ENCODE measurements at places on chromosomes 12 and 14.

GRCh38 chr12:41681898-41682297, 462.8 kb downstream of the GXYLT1 start:
- no peak for DNase-seq

DNA sequence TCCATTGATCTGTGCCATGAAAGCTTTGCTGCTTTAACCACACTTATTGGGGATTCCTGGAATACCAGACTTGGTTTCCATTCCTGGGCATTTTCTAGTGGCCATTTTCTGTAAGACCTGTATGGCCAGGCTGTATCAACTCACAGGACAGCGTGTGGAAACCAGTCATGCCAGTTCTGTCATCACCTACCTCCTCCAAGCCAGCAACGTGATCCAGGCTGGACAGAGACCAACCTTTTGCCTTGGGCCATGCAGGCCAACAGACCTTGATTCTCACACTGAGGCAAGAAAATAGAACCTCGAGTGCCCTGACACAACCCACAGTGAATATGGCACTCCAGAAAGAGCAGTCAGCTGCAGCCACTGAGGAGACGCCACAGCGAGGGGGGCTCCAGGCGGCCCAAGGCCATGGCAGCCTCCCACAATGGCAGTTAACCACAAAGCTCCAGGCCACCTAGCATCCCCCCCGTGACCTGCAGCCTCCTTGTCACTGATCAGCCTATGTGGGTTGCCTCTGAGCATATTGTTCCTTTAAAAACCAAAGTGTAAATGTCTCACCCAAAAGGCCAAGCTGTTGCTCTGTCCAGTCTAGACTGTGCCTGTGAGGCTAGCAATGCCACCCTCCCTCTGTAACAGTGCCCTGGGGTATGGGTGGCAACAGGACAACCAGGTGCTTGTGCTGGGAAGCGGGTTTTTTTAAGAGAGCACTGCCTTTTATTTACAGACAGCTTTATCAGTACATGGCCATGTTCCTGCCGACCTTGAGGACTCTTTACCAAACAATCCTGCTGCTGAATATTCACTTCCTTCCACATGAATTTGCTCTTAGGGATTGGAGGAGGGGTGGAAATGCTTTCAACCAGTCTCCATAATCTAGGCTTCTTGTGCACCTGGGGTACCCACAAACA, 168.7 kb upstream of the HIF1A start:
- DNase-seq: no peak

GRCh38 chr14:93546642-93547041, 115.9 kb downstream of the UNC79 start:
- no peak for DNase-seq

DNA sequence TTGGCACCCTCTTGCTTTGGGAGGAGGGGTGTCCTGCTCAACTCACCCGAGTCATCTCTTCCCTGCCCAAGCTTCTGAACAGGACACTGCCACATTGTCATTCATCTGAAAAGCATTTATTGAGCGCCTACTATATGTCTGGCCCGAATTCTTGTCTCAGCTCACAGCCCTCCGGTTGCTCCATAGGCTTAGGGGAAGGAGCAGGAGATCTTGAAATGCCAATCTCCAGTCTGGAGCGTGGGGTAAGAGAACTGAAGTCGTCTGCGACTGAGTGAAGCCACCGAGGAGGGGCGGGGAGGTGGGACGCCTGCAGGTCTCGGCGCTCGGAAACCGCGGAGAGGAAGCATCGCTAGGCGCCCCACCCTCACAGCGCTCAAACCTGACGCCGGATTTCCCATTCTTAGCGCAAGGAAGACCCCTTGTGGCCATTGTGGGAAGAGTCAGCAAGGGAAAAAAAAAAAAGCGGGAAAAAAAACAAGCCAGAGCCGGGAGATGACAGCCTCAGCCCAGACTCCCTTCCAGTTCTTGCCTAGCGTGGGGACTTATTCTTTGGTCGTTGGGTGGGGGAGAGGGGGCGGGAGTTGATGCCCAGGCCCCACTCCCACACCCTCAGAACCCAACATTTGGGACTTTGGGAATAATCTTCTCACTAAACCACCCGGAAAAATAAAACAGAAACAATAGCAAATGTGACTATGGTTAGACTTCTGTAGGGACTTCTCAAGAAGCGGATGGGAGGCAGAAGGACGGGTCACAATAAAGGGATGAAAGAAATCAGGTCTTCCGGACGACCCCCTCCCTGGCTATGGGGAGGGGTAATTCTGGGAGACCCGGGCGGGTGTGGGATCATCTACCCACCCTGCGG, 28.2 kb upstream of the SMUG1 start:
- no peak for DNase-seq

GRCh38 chr12:95169368-95169767, 47.9 kb downstream of the FGD6 start:
- peak; percentile 30 for DNase-seq

- DNase-seq: no peak
Observed at GRCh38 chr14:71467361-71467811, 464.8 kb upstream of the RGS6 start.

DNA sequence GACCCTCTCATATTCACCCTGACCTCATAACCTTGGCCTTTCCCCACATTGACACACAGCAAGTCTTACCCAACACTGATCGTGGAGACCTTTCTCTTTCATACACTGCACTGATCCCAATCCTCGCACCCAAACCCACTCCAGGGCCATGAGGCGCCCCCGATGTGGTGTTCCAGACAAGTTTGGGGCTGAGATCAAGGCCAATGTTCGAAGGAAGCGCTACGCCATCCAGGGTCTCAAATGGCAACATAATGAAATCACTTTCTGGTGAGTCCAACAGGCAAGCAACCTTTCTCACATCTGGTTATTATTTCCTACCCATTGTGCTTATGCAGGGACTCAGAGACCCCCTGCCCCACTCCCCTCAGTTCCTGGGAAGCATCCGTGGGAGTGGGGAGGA, 5.4 kb downstream of the MMP14 start:
- no peak for DNase-seq

DNA sequence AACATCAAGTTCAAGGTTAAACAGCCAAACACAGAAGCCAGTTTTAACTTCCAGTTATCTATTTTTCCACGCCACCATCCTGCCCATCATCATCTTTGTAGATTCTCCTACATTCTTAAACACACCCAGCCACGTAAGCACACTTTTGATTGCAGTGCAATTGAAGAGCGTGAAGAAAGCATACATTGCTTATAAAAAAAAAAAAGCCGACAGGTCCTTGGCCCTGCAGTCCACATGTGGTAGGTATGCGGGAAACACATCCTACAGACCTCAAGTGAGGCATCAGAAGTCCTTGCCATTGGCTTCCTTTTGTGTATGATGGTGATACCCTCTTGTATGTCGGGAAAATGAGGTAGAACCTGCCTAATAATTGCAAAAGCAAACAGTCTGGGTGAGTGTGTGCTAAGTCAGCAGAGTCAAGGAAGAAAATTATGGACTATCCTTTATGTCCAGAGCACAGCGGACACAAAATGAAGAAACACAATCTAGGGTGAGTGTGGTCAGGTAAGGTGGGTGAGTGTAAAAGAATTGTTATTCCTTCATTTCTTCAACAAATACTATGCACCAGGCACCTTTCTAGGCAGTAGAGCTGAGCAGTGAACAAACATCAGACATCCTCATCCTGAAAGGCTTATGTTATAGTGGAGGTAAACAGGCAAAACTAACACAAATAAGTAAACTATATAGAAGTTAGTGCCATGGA, 51.5 kb downstream of the EID3 start:
- no peak for DNase-seq

DNA sequence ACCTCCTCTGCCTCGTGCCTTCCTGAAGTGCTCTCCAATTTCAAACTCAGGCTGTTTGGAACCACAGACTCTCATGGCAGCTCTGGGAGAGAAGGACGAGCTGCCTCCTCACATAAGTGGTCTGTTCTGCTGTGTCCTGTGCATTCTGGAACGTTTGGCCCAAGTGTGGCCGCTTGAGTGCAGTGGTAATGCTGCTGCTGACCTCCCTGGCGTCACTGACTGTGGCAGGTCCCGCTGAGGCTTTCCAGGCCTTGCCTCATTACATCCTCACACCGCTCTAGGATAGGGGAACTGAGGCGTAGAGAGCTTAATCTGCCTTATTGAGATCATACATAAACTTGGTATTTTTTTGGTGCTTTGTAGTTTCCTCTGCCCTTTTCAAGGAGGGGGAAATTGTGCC, 14.2 kb downstream of the CCDC92 start:
- no peak for DNase-seq

DNA sequence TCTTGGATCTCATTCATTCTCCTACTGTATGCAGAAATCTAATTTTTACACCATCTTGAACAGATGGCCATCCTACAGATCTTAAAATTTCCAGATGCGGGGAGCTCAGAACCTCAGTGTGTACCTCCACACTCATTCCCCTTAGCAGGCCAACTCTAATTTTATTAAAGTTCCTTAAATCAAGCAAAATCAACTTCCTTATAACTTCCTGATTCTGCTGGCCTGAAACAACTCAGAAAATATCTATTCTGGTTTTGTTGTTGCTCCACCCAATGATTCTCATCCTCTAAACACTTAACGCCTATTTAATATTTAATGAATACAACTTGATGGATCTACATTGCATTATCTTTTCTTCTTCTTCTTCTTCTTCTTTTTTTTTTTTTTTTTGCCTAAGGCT, 3.1 kb downstream of the EMP1 start:
- no peak for DNase-seq

DNA sequence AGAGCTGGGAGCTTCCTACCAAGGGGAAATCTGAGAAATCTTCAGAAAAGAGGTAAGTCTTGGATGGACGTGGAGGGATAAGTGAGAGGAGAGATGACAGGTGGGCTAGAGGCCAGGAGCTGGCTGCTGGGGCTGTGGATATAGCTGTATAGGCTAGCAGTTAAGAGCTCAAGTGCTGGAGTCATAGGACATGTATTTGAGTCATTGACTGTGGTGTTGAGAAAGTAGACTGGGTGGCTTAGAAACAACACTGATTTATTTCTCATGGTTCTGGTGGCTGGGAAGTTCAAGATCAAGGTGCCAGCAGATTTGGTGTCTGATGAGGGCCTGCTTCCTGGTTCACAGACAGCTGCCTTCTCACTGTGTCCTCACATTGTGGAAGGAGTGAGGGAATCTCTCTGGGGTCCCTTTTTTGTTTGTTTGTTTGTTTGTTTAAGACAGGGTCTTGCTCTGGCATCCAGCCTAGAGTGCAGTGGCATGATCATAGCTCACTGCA, 151.1 kb upstream of the FUT8 start:
- DNase-seq: no peak

GRCh38 chr12:48688836-48689235, 6.8 kb upstream of the KANSL2 start:
- DNase-seq: no peak

DNA sequence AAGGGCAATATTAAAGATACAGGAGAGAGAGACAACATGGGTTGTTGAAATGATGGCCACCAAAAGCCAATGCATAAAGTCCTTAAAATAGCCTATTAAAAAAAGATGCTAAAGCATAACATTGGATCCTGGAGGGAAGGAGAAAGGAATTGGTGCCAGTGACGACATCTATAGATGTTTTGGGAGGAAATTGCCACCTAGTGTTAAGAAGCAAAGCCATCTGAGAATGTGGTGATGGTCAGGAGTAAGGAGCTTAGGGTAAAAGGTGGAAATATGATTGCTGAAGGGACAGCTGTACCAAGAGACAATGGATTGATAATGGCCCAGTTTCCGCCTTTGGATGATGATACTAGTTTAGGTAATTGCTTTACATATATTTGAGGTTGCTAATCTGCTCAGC, 85.1 kb downstream of the TMEM30B start:
- DNase-seq: no peak

GRCh38 chr12:94721173-94721572, 70.8 kb upstream of the TMCC3 start:
- no peak for DNase-seq

DNA sequence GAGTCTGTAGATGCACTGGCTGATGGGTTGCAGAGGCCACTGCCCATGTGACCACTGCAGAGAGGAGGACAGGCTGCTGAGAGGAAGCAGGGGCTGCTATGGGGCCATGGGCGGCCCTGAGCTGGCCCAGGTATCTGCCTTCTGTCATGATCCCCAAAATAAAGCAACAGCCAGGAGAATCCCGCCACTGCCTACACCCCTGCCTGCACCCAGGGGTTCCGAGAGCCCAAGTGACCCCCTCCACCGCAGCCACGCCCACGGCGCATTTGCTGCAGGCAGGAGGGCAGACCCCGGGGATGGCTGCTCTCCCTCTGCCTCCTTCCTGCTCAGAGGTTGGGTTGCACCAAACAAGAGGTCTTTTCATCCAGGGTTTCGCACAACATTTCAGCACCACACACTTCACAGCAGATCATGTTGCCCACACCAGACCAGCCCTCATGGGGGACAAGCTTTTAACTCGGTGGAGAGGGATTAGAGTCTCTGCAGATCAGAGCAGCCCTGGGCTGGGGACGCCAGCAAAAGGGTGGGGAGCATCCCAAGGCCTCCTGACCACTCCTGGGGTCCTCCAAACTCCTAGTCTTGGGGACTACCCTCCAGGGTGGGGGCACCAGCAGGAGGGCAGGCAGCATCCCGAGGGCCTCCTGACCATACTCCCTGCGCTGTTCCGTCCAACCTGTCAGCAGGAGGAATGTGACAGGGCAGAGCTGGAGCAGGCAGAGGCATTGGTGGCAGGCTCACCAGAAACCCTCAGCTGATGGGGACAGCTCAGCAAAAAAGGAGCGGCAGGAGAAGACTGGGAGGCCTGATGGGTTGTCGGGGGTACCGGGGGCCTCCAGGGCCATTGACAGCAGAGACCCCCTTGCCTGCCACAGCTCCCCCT, 14.1 kb downstream of the CCDC85C start:
- DNase-seq: no peak

DNA sequence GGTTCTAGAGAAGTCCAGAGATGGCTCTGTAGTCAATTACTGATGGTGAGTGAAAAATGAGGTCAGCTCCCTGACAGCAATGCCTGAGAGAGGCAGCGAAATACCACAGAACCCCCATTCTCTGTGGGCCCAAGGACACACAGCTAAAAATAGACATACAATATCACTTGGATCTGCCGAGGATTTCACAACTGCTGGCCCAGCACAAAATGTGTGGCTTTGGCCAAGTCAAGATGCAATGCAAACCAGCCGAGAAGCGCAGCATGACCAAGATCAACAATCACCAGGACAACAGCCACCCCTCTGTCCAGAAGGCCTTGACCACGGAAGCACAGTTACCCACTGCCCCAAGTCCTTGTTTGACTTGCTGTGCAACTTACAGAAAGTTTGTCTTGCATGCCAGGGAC, 52.2 kb downstream of the CKAP4 start:
- no peak for DNase-seq

DNA sequence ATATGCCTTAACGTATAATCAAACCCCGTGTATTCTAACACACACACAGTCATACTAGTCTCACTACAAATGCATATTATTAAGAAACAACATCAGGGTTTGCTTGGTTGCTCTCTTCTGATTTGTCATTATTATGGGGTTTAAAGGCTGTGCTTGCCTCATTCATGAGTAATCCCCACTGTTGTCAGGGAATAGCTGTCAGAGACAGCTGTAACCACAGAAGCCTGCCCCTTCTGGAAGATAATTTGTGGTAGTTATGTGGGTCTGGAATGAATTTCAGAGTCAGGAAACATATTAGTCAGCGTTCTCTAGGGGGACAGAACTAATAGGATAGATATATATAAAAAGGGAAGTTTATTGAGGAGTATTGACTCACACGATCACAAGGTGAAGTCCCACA, 456.9 kb upstream of the TMEM132C start:
- DNase-seq: no peak

- DNase-seq: no peak
Observed at GRCh38 chr14:92877757-92878431, 45.1 kb upstream of the CHGA start.
